Stimulated activated naive B cell treated with anti-CD40 and anti-IgM and Interleukin-4, amounts not matched to agents 10 μg/mL and 1 μg/mL and 100 μg/mL, for 72 hours (primary cell): ENCODE measurements at places on chromosomes 12 and 14.

DNA sequence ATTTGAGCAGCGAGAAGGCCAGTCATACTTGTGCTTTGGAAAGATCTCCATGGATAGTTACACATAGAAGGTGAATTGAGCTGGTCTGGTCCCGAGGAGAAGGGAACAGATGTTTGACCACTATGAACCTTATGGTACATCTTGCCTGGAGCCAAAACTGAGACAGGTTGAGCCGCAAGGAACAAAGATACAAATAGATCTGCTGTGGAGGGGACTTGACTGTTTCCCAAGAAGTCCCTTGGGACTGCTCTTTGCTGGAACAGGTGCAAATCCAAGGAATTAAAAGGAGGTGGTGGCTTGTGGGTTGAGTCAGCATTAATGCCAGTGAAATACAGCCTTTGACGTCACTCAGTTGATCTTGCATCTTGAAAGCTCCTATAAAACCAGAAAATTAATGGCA is 68.8 kb upstream of the PRIMA1 start:
- peaks cover 16% of the 10 kb centered on the region for H3K27me3 ChIP-seq
- no peaks in the 10 kb centered on the region for H3K4me1 ChIP-seq
- no peaks in the 10 kb centered on the region for H3K36me3 ChIP-seq
- no peak for DNase-seq

DNA sequence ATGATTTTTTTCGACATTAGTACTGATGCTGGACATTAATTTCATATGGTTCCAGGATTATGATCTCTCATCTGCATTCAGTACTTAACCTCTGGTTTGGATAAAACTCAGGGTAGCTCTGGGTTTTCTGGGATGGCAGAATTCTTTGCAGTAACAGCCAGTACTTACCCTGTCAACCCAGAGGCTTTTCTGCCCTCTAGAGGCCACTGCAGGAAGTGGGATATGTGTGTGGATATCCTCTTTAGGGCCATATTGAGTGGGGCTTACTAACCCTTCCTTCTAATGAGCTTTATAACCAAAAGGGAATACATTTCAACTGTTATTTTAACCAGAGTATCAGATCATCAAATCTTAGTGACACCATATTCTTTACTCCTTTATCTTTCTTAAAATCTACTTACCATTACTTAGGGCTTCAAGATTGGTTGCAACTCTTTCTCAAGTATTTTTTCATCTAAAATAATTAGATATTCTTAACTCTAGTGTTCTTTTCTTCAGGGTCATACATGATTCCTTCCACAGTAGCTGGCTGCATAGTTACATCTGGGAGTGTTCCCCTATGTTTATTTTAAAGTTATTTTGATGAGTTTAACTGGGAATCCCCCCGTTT is 488.0 kb upstream of the STXBP6 start:
- no peaks in the 10 kb centered on the region for H3K27me3 ChIP-seq
- H3K4me3 ChIP-seq, result no peak overlapping the region
- H3K36me3 ChIP-seq, result no peaks in the 10 kb centered on the region
- DNase-seq, result no peak
- H3K27ac ChIP-seq, result no peak overlapping the region
- no peaks in the 10 kb centered on the region for H3K4me1 ChIP-seq

DNA sequence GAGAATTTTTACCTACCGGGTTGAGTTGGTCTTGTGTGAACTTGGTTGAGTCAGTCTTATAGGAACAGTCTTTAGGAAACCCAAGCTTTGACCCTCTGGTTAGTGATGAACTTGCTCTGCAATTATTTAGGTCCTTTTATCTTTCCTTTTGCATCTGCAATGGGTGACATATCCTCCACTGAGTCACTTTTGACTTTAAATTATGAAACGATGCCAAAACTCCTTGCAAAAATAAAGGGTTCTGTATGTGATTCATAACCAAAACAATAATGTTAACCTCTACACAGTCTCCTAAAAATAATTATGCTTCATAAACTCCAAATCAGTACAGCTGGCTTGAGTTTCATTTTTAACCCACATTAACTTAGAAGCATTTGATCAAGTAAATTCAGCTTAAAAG is 979.4 kb downstream of the GALC start:
- DNase-seq, result no peak
- no peaks in the 10 kb centered on the region for H3K36me3 ChIP-seq
- no peaks in the 10 kb centered on the region for H3K4me1 ChIP-seq
- no peak overlapping the region for H3K27ac ChIP-seq
- H3K27me3 ChIP-seq, result no peaks in the 10 kb centered on the region
- no peak overlapping the region for H3K4me3 ChIP-seq

- DNase-seq, result no peak
- no peaks in the 10 kb centered on the region for H3K4me1 ChIP-seq
These were observed 152.0 kb upstream of the AEBP2 start for GRCh38 chr12:19287302-19287701.

- H3K4me1 ChIP-seq, result no peaks in the 10 kb centered on the region
- H3K4me3 ChIP-seq, result no peak overlapping the region
- no peaks in the 10 kb centered on the region for H3K36me3 ChIP-seq
- H3K27ac ChIP-seq, result no peak overlapping the region
- no peak for DNase-seq
- no peaks in the 10 kb centered on the region for H3K27me3 ChIP-seq
These were observed 251.9 kb downstream of the TMEM132D start for GRCh38 chr12:129651951-129652350.

GRCh38 chr14:90678846-90679362 is 137.3 kb downstream of the TTC7B start:
- DNase-seq, result no peak
- H3K4me1 ChIP-seq, result peaks cover 11% of the 10 kb centered on the region
- no peaks in the 10 kb centered on the region for H3K36me3 ChIP-seq
- H3K4me3 ChIP-seq, result no peak overlapping the region

DNA sequence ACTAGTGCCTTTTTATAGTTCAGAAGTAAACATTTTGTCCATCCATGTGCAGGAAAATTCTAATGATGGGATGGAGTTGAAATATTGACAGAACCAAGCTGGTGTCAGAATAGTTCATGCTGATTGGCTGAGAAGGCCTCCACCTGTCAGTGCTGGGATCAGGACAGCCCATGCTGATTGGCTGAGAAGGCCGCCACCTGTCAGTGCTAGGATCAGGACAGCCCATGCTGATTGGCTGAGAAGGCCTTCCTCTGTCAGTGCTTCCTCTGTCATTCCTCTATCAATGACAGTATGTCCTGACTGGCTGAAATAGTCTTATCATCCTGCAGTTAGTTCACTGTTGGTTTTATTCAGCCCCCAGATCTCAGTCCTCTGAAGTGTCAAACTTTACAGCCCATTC is 95.7 kb downstream of the PPP2R5C start:
- peaks cover 43% of the 10 kb centered on the region for H3K36me3 ChIP-seq
- no peak overlapping the region for H3K4me3 ChIP-seq
- H3K4me1 ChIP-seq, result peaks cover 57% of the 10 kb centered on the region
- no peak overlapping the region for H3K27ac ChIP-seq
- DNase-seq, result no peak

DNA sequence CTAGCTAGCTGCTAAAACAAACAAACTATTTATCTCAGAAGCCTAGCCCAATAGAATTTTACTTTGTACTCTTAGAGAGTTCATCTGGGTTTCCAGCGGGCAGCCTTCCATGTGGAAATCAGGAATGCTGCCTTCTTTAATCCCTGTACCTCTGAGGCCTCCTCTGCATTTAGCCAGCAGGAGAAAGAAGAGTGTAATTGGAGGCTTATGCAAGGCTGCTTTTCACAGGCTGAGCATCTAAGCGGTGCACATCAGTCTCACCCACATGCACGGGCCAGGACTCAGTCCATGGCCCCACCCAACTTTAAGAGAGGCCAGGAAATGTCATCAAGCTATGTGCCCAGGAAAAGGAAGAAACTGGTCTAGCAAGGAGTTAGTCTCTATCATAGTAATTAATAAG is 14.0 kb upstream of the PTGDR start:
- no peaks in the 10 kb centered on the region for H3K36me3 ChIP-seq
- no peak overlapping the region for H3K27ac ChIP-seq
- H3K4me1 ChIP-seq, result no peaks in the 10 kb centered on the region
- H3K4me3 ChIP-seq, result no peak overlapping the region
- DNase-seq, result no peak

- H3K27ac ChIP-seq, result no peak overlapping the region
- no peak overlapping the region for H3K4me3 ChIP-seq
- H3K27me3 ChIP-seq, result no peaks in the 10 kb centered on the region
- no peak for DNase-seq
- H3K36me3 ChIP-seq, result peaks cover 2% of the 10 kb centered on the region
- no peaks in the 10 kb centered on the region for H3K4me1 ChIP-seq
These were observed 33.0 kb downstream of the SPATS2 start for GRCh38 chr12:49400304-49400703.

GRCh38 chr12:3680919-3681594 is 71.9 kb downstream of the CRACR2A start:
- no peaks in the 10 kb centered on the region for H3K4me1 ChIP-seq
- H3K36me3 ChIP-seq, result peaks cover 54% of the 10 kb centered on the region
- no peaks in the 10 kb centered on the region for H3K27me3 ChIP-seq
- no peak for DNase-seq

GRCh38 chr12:43776498-43776897 is 17.7 kb downstream of the IRAK4 start:
- H3K27ac ChIP-seq, result no peak overlapping the region
- peaks cover 13% of the 10 kb centered on the region for H3K36me3 ChIP-seq
- no peak for DNase-seq
- no peaks in the 10 kb centered on the region for H3K27me3 ChIP-seq
- no peak overlapping the region for H3K4me3 ChIP-seq
- no peaks in the 10 kb centered on the region for H3K4me1 ChIP-seq

GRCh38 chr12:182381-182892 is 31.5 kb downstream of the SLC6A12 start:
- peaks cover 39% of the 10 kb centered on the region for H3K27me3 ChIP-seq
- H3K36me3 ChIP-seq, result no peaks in the 10 kb centered on the region
- no peak for DNase-seq
- no peak overlapping the region for H3K27ac ChIP-seq
- peaks cover 5% of the 10 kb centered on the region for H3K4me1 ChIP-seq

GRCh38 chr14:77710364-77710763 is 2.5 kb downstream of the SLIRP start:
- H3K4me1 ChIP-seq, result peaks cover 20% of the 10 kb centered on the region
- no peak for DNase-seq
- peaks cover 29% of the 10 kb centered on the region for H3K36me3 ChIP-seq

DNA sequence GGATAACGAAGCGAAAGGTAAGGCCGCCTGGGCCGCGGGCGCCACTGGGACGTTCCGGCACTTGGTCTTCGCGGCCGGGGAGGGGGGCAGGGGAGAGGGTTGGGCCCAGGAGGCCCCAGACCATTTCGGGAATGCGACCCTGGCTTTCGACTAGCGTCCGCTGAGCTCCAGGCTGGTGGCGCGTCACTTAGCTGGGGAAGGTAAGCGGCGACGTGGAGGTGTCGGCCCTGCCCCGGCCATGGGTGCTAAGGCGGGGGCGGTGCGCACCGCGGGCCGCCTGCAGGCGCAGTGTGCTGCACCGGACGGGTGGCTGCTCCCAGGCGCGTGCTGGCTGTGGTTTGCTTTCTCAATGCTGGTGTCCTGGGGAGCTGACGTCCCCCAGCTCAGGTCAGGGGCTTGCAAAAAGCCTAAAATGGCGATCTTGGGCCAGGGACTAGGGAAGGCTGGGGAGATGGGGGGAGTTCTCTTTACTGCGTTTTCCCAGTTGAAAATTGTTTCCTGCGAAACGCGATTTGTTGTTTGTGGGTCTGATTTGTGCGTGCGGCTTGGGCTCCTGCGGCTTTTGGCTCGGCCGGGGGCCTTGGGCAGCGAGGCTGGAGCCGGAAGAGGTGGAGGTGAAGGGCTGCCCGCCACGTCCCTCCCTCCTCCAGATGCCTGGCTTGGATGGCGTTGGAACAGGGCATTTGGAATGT is 1.2 kb downstream of the HOXC10 start:
- H3K4me3 ChIP-seq, result peak overlapping the region; percentile 52
- H3K4me1 ChIP-seq, result peaks cover 51% of the 10 kb centered on the region
- DNase-seq, result no peak
- H3K36me3 ChIP-seq, result peaks cover 11% of the 10 kb centered on the region
- peak overlapping the region; percentile 59 for H3K27ac ChIP-seq

GRCh38 chr12:40907115-40907527 is 214.9 kb downstream of the CNTN1 start:
- no peak for DNase-seq
- H3K4me1 ChIP-seq, result no peaks in the 10 kb centered on the region
- H3K4me3 ChIP-seq, result no peak overlapping the region
- H3K36me3 ChIP-seq, result no peaks in the 10 kb centered on the region

DNA sequence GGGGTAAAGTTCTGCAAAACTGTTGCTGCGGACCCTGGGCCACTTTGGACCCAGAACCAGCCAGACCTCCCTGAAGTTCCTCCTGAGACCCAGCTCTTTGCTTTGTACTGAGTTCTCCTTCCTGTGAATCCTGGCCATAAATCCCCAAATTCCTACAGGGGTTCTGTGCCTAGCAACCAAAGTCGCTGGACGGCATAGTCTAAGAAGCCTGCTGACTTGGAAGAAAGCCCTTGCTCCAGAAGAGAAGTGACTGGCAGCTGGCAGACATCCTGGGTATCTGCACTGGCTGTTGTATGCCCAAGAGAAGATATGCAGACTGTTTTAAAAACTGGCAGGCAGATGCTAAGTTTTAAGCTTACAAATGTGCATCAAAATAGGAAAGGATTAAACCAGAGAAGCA is 99.9 kb upstream of the SLC24A4 start:
- H3K27ac ChIP-seq, result peak overlapping the region; percentile 65
- H3K27me3 ChIP-seq, result peaks cover 21% of the 10 kb centered on the region
- no peaks in the 10 kb centered on the region for H3K36me3 ChIP-seq
- H3K4me1 ChIP-seq, result no peaks in the 10 kb centered on the region

DNA sequence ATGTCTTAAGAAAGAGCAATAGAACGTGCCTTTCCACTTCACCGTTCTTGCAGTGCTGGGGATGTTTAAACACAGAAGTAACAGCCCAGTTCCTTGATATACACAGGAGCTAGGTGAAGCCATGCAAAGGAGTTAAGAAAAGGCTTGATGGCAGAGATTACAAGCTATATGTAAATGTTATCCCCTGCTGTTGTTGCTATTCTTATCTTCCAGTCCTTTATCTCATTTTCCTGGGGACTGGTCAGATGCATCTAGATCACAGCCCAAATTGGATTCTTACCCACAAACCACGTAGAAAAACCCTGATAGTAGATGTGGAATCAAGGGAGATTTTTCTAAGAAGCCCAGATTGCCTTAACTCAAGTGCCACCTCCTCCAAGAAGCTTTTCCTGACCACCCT is 5.5 kb downstream of the ASCL1 start:
- peaks cover 82% of the 10 kb centered on the region for H3K27me3 ChIP-seq
- H3K4me1 ChIP-seq, result peaks cover 15% of the 10 kb centered on the region
- no peak overlapping the region for H3K4me3 ChIP-seq
- DNase-seq, result no peak
- H3K27ac ChIP-seq, result no peak overlapping the region
- peaks cover 10% of the 10 kb centered on the region for H3K36me3 ChIP-seq

GRCh38 chr14:100575266-100575995 is 11.8 kb downstream of the BEGAIN start:
- peaks cover 27% of the 10 kb centered on the region for H3K27me3 ChIP-seq
- no peaks in the 10 kb centered on the region for H3K36me3 ChIP-seq
- H3K4me1 ChIP-seq, result peaks cover 19% of the 10 kb centered on the region
- no peak overlapping the region for H3K27ac ChIP-seq

DNA sequence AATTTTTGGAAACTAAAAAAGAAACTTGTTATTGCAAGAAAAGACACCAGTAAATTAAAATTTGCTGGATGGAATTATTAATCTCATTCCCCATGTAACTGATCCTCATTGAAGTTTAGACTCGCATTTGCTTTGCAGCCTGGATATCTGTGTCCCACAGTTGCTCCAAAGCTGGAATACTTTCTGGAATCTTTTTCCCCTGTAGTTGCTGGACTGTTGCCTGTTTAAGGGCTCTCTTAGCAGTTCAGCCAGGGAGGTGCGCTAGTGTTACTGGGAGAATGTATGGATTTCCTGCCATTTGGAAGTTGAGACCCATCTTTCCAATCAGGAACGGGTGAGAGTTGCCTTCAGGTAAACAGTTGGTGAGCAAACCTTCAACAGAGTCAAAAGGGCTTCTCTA is 20.3 kb downstream of the BCL2L14 start:
- H3K4me1 ChIP-seq, result no peaks in the 10 kb centered on the region
- H3K4me3 ChIP-seq, result no peak overlapping the region
- H3K27me3 ChIP-seq, result peaks cover 22% of the 10 kb centered on the region
- no peak for DNase-seq
- H3K36me3 ChIP-seq, result no peaks in the 10 kb centered on the region
